Left colon (tissue), 2 donors: ENCODE measurements at places on chromosomes 16 and 17.

DNA sequence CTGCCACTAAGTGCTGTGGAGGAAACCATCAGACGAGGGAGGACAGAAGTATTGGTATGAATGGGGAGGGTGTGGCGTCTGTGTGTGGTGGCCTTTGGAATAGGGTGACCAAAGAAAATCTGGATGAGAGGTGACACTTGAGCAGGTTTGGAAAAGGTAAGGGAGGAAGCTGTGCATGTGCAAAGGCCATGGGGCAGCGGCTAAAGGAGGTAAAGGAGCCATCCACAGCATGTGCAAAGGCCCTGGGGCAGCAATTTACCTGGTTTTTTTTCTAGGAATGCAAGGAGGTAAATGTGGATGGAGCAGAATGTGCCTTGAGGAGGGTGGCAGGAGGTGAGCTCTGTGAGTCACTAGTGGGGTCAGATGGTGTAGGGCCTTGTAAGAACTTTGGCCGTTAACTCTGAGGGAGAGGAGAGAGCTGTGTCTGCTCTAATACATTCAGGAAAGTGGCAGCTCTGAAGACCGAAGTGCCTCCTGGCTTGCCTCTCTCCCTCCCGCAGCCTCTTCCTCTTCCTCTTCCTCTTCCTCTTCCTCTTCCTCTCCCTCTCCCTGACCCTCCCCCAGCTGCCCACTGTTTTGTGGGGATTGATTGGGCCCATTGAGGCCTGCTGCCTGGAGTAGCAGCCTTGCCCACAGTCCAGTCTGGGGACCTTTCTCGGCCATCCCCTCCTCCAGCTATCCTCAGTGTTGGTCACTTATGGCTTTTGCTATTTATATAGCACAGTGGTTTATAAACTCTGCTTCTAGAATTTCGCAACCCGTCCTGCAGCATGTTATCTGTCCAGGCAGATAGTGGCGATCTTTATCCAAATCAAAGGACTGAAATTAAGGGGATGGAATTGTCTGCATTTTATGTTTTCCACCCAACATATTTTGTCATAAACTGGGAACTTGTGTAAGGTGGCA lies 38.7 kb downstream of the CMIP start:
- no peak for DNase-seq

DNA sequence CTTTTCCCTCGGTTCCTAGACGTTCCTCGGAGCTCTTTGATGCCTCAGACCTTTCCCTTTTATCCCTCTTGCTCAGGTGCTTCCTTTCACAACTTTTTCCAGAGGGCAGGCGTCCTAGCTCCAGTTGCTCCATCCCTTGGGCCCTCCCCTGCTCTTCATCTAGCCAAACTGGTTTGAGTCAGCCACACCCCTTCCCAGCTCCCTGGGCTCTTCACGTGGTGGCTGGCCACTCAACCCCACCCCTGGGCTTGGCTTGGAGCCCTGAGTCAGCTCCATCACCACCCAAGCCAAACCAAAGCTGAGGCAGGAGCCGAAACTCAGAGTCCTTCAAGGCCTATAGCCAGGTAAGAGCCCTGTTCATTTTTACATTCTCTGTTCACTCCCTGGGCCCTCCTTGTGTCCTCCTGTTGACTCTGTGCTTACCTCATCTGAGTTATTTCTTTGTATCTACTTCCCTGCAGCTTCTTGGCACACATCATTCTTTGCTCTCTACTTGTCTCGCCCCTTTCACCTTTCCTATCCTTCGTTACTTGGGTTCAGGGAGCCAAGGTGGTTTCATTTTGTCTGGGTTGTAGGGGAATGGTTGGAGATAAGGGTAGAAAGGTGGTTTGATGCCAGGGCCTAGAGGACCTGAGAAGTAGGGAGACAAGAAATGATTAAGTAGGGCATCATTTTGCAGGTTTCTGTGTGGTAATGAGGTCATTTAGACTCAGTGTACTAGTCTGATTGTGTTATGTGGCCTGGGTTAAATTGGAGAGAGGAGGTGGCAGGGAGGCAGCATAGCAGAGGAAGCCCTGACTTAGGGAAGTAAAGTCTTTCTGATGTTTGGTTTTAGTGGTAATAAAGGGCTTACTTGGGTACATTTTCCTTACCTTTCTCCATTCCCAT lies 7.6 kb upstream of the PHKG2 start:
- DNase-seq: peak; percentile 95

GRCh38 chr17:13584701-13585080 lies 17.0 kb downstream of the HS3ST3A1 start:
- DNase-seq: no peak

DNA sequence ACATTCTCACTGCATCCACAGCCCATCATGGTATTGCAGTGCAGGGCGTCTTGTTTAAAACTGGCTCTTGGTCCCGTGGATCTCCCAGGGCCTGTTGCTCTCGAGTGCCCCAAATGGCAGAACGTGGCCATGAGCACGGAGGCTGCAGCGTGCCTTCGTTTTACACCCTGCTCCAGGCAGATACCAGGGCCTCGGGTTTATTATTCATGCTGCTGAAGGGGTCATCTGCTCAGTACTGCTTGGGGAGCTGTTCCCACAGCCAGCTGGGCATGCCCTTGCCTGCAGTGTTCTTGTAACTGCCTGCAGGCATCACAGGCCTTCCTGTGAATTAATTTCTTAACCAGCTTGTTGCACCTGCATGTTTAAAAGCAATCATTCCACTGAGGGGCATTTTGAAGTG lies 129.7 kb upstream of the CHMP6 start:
- no peak for DNase-seq

DNA sequence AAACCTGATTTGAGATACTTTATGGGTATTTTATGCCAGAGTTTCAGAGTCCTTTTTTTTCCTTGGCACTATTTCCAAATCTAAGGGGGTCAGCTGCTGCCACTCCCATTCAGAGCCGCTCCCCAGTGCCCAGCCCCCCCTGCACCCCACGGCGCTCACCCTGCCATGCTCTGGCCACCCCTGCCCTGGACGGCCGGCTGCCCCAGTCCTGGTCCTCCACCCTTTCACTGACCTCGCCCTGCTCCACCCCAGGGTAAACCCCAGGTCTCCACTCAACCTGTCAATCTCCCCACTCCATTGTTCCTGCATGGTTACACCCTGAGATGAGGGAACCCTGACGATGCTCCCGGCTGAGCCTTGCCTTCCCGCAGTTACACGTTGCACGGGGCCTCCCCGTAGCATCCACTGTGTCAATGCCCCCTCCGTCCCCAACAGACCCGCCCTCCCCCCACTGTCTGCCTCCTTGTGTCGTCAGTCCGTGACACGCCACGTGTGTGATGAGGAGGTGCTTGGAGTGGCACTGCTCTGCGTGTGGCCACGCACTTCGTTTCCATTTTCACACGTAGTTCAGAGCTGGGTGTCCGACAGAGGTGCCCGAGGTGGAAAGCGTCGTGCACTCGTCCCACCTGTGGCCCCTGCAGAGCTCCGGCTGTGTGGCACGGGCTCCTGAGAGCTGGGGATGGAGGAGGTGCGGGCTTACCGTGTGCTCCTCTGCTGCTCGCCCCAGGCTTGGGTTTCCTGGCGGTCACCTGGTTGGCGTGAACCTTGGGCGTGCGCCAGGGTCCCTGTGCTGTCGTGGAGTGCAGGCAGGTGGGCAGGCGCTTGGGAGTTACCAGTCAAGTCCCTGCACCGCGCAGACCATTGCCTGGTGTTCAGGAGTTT lies 116.5 kb downstream of the BANP start:
- no peak for DNase-seq

- DNase-seq: no peak
Measured at GRCh38 chr16:87093804-87094555, 223.2 kb downstream of the C16orf95 start.

- no peak for DNase-seq
Measured at GRCh38 chr17:18066866-18067265, 20.9 kb upstream of the DRG2 start.

DNA sequence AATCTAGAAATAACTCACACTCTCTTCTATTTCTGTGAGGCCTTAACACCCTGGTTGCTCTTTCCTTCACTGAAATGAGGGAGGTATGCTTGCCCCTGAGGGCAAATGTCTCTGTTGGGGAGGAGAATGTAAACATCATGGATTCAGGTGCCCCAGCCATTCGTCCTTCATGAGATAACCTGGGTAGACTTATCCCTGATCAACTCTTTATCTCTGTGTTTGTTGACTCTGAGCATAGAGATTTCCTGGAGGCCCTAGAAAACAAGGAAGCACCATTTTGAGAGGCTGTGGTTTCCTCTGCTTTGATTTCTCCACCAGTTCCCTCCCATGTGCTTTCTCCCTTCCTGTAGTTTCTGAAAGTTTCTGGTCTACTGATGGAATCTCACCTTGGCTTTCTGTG lies 77.3 kb downstream of the PHKB start:
- DNase-seq: no peak

GRCh38 chr17:8586766-8587165 lies 43.8 kb downstream of the MYH10 start:
- DNase-seq: no peak

DNA sequence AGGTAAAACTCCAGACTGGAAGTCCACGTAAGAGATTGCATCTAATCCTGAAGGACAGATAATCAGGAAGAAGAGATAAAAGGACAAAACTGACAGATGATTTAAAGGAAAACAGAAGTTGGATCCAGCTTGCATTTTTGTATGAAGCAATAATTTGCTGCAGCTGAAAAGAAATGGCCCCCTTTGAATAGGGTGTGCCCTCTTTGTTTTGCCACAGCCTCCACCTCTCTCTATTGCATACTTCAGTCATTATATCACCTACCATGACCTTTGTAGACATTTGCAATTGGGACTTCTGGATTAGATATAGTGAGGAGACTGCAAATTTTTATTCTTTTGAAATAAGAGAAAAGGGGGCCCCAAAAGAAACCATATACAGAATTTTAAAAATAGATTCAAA lies 8.1 kb downstream of the NOG start:
- DNase-seq: no peak

DNA sequence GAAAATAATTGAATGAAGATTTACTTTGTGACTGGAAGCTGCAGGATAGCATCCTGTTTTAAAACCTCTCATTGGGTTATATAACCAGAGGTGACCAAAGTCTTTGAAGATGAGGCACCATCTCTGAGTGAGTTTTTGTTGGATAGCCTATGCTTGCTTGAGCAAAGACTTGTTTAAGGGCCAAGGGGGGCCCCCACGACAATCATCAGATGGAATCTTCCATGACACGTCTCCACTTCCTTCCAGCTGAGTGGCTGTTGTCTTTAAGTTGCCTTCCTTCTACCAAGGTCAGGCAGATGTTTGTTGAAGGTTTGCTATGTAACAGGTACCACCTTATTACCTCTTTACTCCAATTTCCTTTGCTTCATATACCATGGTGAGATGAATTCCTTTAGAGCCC lies 188.8 kb downstream of the PRKCA start:
- DNase-seq: no peak

- DNase-seq: peak; percentile 74
Measured at GRCh38 chr17:13594762-13595598, 6.7 kb downstream of the HS3ST3A1 start.

DNA sequence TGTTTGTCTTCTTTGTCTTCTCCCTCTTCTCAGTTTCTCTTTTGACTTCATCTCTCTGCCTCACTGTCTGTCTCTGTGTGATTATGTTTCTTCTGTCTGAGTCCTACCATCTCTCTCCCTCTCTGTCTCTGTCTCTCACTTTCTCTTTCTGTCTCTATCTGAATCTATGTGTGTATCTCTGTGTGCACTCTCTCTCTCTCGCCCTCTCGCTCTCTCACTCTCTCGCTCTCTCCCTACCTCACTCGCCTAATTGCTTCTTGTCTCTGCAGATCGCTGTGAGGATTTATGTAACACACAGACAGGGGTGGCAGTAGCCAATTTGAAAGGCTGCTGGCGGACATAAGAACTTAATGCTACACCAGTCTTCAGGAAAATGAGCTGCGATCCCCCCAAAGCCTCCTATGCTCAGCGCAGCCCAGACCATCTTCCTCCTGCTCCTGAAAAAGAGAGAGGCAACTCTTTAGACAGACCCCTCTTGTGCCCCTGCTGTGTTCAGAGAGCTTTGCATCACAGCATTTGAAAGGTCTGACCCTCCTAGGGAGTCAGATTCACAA lies 140.9 kb downstream of the CCT6B start:
- DNase-seq: no peak

DNA sequence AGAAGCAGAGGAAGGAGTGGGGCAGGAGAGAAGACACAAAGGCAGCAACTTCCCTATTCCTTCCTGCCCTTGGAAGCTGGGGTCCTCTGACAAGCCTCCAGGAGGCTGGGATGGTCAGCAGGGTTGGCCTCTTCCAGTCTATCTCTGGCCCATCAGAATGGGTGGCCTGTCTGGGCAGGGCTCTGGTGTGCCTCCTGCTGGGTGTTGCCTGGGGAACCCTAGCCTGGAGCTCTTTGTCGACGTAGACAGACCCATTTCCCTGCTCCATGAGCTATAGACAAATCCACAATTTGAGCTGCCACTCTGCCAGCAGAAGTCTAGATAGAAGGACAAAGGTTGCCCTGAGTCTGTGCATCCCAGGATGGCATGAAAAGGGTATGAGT lies 11.4 kb downstream of the IGFBP4 start:
- no peak for DNase-seq

GRCh38 chr16:4116325-4117249 lies at the start of gene ADCY9:
TSS of gene ADCY9 (minus strand) at chr16:4116442. CDS start at chr16:4115442, 1,000 bp downstream.
- DNase-seq: peak; percentile 65

GRCh38 chr16:86824751-86825296 lies 246.5 kb downstream of the FOXL1 start:
- no peak for DNase-seq
